Amniotic stem cell (primary cell): ENCODE measurements at places on chromosomes 3 and 15.
A peak's percentile ranks its signal among the peaks of the same experiment; 100 is the strongest.

GRCh38 chr3:162719684-162720341 lies 1223.2 kb downstream of the OTOL1 start:
- peak; percentile 96 for DNase-seq

GRCh38 chr15:31477301-31477700 lies 150.7 kb downstream of the KLF13 start:
- no peak for DNase-seq

DNA sequence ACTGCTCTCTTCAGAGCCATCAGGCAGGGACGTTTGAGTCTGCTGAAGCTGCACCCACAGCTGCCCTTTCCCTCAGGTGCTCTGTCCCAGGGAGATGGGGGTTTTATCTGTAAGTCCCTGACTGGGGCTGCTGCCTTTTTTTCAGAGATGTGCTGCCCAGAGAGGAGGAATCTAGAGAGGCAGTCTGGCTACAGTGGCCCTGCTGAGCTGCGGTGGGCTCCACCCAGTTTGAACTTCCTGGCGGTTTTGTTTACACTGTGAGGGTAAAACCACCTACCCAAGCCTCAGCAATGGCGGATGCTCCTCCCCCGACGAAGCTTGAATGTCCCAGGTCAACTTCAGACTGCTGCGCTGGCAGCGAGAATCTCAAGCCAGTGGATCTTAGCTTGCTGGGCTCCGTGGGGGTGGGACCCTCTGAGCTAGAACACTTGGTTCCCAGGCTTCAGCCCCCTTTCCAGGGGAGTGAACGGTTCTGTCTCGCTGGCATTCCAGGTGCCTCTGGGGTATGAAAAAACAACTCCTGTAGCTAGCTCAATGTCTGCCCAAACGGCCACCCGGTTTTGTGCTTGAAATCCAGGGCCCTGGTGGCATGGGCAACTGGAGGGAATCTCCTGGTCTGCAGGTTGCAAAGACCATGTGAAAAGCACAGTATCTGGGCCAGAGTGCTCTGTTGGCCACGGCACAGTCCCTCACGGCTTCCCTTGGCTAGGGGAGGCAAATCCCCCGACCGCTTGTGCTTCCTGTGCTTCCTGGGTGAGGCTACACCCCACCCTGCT lies 21.1 kb upstream of the ST6GAL1 start:
- DNase-seq = no peak

DNA sequence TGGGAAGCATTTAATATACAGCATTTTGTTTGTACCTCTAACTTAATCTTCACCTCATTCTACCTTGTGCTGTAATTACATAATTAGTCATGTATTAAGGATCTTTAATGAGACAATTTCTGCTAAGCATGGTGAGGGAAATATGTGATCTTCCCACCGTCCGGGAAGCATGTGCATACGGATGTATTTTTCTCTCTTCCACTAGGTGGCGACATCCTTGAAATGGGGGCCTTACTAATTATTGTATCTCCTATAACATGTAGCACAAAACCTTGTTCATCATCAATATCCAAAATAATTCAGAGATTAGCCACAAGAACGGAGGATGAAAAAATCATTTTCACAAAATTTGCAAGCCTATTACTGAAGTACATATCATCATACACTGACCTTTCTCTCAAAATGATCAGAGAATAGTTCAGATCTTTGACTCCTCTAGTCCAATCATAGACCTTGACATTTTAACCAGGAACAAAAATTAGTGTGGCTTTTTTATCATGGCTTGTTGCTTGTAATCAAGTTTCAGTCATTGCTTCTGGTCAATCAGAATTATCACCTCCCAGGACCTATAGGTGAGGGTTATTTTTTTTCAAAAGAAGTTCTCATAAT lies 148.9 kb upstream of the GBE1 start:
- peak; percentile 39 for DNase-seq

- no peak for DNase-seq
These were observed 23.7 kb upstream of the CD276 start for GRCh38 chr15:73660455-73660854.

DNA sequence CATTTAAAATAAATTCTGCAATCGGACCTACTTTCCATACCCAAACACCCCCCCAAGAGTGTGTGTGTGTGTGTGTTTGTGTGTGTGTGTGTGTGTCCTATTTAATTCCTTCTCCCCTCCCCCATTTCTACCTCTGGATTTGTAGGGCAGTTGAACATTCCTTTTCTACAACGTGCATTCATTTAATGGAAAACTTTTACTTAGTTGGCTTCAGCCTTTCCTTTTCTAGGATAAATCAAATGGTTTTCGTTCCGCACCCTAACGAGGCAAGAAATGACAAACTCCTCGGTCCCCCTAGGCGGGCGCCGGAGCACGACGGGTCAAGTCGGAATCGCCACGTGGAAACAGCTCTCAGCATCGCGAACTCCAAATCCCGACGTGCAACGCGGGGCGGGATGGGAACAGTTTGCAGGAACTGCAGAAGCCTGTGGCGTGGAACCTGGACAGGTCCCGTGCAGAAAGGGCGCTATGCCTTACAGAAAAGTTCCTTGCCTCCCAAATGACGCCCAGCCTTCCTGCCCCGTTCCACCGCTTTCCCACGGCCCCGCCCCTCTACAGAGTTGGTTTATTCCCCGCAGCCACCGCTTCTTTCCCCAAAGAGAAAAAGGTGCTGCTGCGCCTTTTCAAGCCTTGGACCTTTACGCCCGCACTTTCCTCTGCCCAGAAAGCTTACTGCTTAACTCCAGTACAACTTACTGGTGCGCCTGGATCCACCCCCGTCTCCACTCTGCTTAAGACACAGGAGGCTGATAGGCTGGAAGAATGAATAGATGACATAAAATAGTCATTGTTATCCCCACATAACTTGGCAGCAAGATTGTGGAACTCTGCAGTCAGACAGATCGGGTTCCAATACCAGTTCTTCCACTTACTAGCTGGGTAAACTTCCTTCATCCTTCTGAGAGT lies 1.1 kb upstream of the EIF2B5 start:
- peak; percentile 66 for DNase-seq

- DNase-seq = no peak
These were observed 75.3 kb upstream of the TGFBR2 start for GRCh38 chr3:30531017-30531570.

DNA sequence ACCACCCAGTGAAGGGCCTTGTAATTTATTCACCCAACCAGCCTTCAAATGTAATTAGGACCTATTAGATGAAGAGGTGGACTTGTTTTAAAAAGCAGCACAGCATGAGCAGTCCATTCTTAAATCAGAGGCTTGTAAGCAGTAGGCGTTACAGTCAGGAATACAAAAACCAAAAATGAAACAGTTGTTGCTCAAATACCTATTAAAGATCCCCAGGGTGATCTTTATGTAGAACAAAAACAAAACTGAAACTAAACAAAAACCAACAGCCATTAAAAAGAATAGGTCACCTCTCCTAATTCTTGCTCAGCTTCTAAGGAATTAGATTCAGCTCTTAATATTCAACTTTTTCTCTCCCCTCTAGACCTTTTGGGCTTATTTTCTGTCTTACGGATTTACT lies 104.9 kb upstream of the ST8SIA2 start:
- no peak for DNase-seq

- no peak for DNase-seq
These were observed 123.2 kb downstream of the PDCD6IP start for GRCh38 chr3:33921608-33922007.

DNA sequence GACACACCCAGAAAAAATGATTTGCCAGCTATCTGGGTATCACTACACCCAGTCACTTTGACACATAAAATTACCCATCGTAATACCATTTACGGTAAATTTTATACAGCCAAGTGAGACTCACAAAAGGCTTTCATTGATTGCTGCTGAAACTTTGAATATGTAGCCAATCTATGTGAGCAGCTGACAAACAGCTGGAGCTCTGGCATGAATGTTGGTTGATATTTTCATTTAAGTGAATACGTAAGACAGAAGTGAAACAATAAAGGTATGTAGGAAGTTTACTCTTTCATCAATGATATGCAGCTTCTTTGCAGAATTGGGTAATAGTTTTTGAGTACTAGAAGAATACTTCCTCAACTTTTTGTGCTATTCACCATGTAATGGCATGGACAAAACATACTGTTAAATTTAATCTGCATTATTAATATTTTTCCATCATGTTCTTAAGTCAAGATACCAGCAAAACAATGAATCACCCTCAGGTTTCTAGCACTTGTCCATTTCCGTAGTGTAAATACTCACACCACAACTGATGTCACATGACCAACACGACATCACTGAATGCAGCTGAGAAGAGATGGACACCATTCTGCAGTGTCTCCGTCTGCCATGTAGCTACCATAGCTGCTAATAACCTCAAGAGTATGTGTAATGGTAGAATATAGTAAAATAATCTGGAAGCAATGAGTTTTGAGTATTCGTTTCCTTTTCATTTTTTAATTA lies 205.9 kb upstream of the HES1 start:
- DNase-seq = no peak

- DNase-seq = no peak
These were observed 25.4 kb downstream of the ALS2CL start for GRCh38 chr3:46668116-46668515.

DNA sequence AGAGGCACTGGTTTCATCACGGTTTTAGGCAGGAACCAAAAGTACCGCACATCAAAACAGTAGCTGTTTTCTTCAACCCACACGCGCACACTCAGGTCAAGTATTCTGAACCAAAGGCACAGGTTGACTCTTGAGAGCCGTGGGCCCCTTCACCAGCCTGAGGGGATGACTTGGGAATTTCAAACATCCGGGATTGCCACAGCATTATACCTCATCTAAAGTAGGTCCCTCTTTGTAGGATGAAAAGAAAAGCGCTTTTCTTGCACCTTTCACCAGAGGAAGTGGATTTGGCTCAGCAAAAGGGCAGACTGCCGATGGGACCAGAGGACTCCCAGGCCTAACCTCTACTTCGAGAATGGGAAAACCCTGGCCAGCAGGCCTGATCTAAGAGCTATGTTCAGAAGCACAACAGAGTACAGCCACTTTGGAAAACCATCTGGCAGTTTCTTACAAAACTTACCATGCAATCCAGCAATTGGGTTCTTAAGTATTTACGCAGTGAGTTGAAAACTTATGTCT lies 88.2 kb upstream of the PROK2 start:
- no peak for DNase-seq

DNA sequence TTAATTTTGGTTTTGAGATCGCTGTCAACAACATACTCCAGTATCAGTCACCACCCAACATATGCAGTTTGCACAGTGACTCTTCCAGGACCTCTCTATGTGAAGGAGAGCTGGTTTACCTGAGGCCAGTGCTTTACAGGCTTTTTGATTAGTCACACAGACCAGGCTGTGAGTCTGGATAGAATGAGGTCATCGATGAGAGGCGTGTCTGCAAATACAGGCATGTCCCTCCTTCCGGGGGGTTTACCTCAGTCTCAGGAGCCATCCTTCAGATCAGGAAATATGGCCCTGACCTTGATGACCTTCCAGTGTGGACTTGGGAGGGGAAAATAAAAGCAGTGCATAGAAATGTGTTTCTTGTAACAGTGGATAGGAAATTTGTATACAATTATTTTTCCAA lies 46.9 kb downstream of the KBTBD12 start:
- DNase-seq = no peak

DNA sequence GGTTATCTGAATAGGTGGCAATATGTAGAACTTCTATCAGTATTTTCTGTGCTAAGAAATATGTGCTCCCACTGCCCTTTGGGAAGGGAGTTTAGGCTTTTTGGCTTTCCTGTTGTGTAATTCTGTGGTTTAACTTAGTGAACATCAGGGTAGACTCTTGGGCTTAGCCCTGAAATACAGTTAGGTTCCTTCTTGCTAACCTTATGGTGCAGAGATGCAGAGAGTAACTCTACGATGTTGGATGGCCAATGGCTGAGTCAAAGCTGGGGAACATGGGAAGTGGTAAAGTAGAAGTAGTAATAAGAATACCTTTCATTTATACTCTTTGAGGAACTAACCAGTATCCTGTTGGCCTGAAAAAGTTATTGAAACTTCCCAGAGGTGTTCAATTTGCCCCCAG lies 80.8 kb upstream of the IL12A start:
- no peak for DNase-seq
